HuH-7 (cell line): ENCODE measurements at places on chromosomes 3 and 15.

DNA sequence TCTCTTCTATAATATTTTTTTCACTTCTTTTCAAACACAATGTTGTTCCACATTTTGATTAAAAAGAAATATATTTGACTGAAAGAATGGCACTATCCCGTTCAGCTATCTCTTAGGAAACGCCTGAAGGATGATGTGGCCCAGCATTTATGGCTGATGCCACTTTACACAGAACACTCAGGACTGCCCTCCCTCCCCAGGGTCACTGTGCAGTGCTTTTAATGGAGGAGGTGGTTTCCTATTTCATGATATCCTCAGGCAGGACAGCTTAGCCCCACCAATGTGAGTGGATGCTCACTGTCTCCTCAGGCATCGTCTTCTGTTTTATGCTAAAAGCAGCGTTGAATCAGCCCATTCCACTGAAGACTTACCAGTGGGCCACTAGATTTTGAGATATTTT lies 135.9 kb downstream of the KCNAB1 start:
- no peak for DNase-seq

DNA sequence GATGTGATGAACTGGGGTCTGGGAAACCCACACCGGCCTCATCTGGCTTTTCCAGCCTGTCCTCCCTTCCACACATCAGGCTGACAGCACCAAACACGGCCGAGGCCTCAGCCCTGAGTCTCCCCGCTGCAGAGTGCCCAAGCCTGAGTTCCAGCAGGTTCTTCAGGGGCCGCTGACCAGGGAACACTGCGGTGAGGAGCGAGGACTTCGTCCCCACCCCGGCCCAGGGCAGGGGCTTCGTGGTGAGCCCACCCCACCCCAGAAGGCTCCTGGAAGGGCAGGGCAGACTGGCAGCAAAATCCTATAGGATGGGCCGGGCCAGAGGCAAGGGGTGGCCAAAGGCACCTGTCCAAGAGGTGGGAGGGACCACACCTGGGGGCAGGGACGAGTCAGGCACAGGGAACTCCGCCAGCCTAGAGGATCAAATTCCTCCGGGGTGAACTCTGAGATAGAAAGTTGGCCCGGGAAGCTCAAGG lies at the start of gene SLC51A:
SLC51A (plus strand) TSS at position 446 of the 476 bp plus-strand sequence. CDS start 179 bp downstream, outside the sequence.
- DNase-seq: no peak

DNA sequence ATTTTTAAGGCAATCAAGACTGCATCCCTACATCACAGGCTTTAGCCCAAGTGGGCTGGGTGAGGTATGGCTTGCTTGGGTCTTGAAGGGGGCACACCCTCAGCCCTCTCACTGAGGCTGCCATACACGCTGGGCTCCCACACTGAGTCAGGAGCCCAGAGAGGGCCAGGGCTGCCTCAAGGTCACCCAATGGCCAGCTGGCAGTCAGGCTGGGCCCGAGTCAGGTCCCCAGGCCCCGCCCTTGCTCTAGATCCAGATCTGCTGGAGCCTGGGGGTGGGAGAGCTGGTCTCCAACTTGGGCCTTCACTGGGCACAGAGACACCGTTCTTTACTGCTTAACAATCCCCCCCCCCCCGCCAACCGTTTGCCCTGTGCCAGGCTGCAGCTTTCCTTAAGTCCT lies 88.1 kb downstream of the IQSEC1 start:
- DNase-seq: no peak

DNA sequence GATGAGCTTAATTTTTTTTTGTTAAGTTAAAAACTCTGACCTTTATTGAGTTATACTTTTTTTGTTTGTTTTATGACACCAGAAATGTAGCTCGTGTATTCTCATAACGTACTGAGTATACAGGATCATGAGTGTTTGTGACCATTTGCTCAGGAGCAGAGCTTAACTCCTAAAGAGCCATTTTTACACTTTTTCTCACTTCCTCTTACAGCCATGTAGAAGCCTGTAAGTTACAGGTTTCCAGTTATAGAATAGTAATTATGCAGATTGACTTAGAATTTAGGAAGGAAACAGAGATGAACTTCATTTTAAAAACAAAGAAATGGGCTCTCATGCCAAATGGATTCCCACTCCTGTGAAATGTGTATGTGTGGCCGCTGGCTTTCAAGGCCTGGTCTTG lies 151.7 kb downstream of the MCTP2 start:
- no peak for DNase-seq

- no peak for DNase-seq
Measured at GRCh38 chr15:69500339-69500738, 47.7 kb downstream of the RPLP1 start.

DNA sequence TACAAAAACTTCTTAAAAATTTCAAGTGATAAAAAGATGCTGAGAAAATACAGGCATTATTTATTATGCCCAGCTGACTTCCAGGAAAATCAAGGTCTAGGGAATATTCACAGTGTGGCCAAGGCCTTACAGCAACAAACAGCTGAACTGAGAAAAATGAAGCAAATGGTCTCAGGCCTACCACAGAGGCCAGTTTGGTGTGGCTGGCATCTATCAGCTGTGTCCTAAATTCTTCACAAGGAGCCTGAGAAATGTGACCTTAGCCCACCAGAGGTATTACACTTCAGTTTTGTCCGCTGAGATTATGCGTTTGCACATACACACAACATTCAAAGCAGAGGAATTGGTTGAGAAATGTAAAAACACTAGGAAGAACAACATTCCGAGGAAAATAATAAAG lies 77.4 kb downstream of the ANP32A start:
- DNase-seq: no peak

- no peak for DNase-seq
Measured at GRCh38 chr15:98419173-98419780, 229.1 kb upstream of the IGF1R start.

- DNase-seq: no peak
Measured at GRCh38 chr3:47932421-47932820, 83.8 kb downstream of the MAP4 start.

- peak; percentile 49 for DNase-seq
Measured at GRCh38 chr3:177300039-177300833, 103.0 kb upstream of the TBL1XR1 start.

DNA sequence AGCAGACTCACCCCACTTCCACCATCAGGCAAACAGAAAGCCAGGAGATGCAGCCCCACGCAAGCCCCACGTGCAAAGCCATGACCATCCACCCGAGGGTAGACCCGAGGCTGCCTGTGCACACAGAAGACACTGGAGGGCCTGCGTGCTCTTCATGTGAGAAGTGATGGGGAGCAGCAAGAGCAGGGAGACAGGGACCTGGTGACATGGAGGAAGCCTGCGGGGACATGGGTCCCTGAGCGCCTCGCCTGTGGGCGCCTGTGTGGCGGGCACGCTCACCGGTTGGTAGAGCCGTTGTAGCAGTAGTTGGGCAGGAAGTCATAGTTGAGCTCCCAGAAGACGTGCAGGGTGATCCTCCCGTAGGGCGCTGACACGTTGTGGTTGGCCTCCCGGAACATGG lies 65.0 kb downstream of the NIPA2 start:
- DNase-seq: no peak

DNA sequence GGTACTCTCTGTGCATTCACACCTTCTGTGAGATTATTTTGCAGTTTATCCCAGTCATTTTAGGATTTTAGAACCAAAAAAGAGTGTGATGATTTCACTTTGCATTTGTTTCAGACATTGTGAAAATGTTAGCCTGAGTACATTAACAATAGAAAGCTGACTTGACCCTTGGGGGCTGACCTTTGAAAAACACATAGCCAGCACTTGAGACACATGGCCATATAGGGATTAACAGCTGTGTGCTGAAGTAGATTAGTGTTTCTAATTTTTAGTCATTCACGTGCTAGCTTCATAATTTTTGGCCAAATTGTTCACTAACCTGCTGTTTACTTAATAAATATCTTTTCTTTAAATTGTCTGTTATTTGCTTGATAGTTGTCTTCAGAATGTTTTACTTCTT lies 3.5 kb downstream of the FEM1B start:
- no peak for DNase-seq

GRCh38 chr3:191094057-191094845 lies 104.8 kb upstream of the OSTN start:
- DNase-seq: no peak

- DNase-seq: no peak
Measured at GRCh38 chr3:110166791-110167190, 829.4 kb upstream of the DPPA4 start.

GRCh38 chr15:33204926-33205325 lies 10.4 kb upstream of the FMN1 start:
- no peak for DNase-seq

GRCh38 chr15:78450285-78450858 lies 12.4 kb downstream of the IREB2 start:
- DNase-seq: no peak

- DNase-seq: no peak
Measured at GRCh38 chr3:194315965-194316361, 35.2 kb downstream of the CPN2 start.

DNA sequence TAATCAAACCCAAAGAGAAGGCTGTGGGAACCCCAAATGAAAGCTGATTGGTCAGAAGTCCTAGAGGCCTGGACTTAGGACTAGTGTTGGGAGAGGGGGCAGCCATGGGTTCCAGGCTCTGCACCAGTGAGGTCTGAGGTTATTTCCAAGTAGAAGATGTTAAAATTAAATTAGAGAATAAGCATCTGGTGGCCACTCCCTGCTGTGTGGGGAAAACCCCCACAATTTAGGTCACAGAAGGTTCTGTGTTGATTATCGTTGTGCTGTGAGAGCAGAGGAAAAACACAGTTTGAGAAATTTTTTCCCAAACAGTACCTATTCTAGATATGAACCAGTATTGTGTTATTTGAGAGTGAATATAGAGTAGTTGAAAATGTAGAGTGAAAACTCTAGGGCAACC lies 53.9 kb upstream of the NSMCE3 start:
- DNase-seq: no peak

DNA sequence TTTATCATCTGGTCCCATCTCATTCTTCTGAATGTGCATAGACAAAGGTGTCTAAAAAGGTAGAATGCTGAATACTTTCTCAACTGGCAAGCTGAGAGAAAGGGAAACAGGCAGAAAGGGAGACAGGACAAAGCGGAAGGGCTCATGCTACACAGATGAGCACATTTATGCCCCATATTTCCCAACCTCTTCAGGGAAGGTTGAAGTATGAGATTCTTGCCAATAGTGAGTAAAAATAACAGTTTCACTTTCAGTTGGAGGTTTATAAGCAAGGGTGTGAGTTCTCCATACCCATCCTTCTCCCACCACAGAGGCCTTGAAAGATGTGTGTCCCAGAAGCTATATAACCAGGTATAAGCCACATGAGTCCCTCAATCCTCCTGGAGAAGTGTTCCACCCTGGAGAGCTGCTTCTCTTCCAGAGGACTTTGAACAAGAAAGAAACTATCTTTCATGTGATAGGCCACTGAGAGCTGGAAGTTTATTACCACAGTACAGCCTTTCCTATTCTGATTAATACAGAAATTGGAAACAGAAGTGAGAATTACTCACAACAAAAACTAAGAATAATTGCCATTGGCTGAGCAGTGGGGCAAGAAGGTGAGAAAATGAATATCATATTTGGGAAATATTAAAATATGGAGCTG lies 709.4 kb upstream of the NR2F2 start:
- DNase-seq: no peak

- DNase-seq: peak; percentile 68
Measured at GRCh38 chr3:19866751-19867347, 67.2 kb downstream of the EFHB start.

DNA sequence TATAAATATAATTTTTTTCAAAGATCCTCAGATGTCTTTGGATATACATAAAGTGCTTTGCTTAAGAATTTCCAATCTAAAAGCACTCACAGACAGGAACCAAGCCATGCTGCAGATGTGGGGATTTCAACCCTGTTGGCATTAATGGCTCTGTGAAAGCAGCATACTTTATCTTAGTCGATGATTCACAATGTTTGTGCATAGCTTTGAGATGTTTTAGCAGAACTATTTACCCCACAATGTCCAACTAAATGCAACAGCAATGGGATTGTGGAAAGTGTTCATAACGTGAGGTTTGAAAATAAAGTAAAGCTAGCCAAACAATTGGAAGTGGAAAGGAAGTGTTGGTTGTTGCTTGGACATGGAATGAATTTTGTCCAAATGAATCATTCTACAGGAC lies 371.4 kb downstream of the SOX2 start:
- DNase-seq: no peak

GRCh38 chr3:66298591-66298990 lies 77.8 kb downstream of the SLC25A26 start:
- DNase-seq: no peak

DNA sequence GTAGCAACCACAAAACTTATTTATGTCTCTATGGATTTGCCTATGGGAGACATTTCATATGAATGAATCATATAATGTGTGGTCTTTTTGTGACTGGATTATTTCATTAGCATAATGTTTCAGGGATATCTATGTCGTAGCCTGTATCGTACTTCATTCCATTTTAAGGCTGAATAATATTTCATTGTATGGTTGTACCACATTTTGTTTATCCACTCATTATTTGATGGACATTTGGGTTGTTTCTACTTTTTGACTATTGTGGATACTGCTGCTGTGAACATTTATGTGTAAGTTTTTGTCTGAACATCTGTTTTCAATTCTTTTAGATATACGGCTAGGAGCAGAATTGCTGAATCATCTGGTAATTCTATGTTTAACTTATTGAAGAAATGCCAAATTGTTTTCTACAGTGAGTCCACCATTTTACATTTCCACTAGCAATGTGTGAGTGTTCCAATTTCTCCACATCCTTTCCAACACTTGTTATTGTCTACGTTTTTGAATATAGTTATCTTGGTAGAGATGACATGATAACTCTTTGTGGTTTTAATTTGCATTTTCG lies 134.4 kb upstream of the DAZL start:
- DNase-seq: no peak

DNA sequence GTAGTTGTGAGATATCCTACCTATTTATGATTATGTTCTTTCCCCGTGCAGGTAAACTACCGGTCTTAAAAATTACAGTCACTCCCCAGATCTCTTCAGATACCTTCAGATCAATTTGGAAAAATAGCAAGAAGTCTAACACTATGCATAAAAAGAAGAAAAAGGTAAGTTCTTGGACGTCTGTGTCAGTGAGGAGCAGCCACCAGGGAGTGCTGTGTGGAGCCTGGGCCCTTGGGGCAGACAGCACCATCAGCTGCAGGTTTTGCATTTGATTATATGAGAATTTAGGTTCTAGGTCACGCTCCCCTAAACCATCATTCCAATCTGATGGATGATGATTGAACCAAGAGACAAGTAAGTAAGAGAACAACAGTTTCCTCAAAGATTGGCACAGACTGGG lies 8.9 kb upstream of the RNF7 start:
- no peak for DNase-seq

DNA sequence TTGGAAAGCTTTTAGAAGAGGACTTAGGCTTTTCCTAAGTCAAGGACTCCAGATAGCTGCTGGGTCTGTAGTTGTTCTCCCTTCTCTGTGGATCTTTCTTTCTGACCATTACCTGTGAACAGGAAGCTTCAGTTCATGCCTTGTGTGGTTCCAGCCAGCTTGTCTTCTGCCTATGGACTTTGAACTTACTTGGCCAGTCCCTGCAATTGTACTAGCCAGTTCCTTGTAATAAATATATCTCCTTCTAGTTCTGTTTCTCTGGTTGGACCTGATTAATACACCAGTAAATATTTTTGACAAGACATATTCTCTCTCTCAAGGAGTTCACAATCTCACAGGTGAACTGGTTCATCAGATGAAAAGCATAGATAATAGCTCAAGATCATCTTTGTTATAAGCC lies 341.3 kb upstream of the DPPA4 start:
- DNase-seq: no peak
